ENCODE measurements at places on chromosomes 7 and 10.

DNA sequence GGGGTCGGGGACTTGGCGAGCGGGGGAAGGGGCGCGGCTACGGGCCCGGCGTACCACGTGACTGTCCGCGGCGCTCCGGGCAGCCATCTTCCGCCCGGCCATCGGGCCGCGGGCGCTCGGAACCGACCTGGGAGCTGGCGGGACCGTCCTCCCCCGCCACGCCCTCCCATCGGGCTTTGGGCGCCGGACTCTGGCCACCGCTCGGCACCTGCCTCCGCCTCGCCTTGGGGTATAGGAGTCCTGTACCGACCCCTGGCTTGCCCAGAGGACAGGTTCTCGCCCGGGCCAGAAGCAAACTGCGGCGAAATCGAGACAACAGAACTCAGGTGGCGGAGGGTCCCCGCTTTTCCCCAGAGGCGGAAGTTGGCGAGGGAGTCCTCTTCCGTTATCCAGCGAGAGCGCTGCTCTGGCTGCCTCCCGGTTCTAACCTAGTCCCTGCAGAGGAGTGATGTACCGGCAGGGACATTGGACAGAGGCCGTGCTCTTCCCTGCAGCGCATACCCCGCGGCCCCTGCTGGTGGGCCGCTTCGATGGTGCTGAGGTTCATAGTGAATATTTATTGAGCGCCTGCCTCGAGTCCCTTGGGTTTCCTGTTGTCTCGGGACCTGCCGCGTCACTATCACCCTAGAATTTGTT lies 1.2 kb upstream of the SGMS1 start:
- peak; percentile 28 for DNase-seq

- no peak for DNase-seq
These were observed 8.5 kb downstream of the VOPP1 start for GRCh38 chr7:55563596-55564325.

- DNase-seq, result no peak
These were observed 50.3 kb downstream of the ASB13 start for GRCh38 chr10:5616046-5616445.

DNA sequence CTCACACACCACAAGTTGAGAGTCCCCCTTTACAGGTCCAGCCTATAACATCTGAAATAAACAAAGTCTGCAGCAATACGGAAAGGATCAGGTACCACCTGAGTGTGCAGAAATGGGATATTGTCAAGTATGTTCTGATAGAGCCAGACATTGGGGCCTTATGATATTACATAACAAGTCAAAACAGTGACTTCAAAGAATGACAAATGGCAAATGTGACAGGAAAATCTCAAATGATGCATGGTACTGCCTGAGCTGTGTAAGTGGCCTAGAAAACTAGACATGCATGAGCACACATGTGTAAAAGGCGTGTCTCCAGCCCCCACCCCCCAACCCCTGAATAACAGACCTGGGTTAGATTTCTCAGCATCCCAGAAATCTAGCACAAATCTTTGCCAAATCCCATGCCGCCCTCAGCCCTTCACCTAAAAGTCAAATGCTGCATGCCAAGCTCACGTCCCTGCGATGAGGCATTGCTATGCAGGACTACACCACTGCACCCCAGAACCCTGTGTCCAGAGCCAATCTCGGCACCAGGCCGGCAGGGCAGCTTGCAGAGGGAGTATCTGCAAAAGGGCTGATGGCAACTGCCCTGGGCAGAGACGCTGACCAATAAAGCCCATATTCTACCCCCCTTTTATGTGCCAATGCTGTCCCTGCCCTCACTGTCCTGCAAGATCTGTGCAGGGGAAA lies 58.8 kb downstream of the PRKAG2 start:
- DNase-seq, result no peak

GRCh38 chr10:15237351-15237750 lies 68.9 kb upstream of the NMT2 start:
- no peak for DNase-seq
